ENCODE measurements at places on chromosomes 2 and 18.

DNA sequence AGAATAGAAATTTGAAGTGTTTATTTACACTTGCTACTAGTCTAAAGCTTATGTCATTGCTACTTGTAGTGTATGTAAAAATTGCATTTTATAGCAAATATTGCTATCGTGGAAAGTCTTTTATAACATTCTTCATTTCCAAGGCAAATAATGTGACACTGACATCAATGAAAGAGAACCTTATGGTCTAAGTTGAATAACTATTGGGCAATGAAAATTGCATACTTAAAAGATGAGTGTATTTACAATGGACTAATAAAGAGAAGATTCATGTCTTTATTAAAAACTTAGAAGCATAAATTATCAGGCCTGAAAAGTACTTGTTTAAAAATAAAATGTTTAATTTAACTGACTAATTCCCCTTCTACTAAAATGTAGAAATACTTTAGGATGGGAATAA is 82.2 kb downstream of the LRP1B start:
- no peak for DNase-seq

- no peak for DNase-seq
These were observed 16.9 kb downstream of the STEAP3 start for GRCh38 chr2:119240311-119241204.

- no peak for DNase-seq
These were observed 53.9 kb downstream of the WDSUB1 start for GRCh38 chr2:159232456-159233170.

- DNase-seq, result no peak
These were observed 40.7 kb downstream of the PCARE start for GRCh38 chr2:29033656-29034055.

GRCh38 chr2:152518641-152519580 is 183.9 kb downstream of the FMNL2 start:
- DNase-seq, result no peak

DNA sequence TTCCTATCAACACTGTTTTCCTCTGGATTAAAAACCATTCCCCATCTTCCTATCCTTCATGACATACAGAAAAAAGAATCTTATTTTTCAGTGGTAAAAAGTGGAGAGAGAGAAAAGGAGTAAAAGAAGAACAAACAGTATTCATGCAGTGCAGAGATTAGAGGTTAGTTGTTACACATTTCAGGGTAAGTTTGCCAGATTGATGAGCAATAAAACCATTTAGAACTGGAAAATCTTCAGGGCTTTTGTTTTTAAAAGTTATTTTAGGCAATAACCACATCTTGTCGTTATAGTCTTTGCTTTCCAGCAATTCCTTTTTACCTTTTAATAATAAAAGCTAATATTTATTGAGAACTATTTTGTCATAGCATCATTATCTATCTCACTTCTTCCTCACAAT is 104.5 kb downstream of the GPD2 start:
- no peak for DNase-seq

- DNase-seq, result no peak
These were observed 113.7 kb downstream of the PRKCE start for GRCh38 chr2:45765007-45765727.

DNA sequence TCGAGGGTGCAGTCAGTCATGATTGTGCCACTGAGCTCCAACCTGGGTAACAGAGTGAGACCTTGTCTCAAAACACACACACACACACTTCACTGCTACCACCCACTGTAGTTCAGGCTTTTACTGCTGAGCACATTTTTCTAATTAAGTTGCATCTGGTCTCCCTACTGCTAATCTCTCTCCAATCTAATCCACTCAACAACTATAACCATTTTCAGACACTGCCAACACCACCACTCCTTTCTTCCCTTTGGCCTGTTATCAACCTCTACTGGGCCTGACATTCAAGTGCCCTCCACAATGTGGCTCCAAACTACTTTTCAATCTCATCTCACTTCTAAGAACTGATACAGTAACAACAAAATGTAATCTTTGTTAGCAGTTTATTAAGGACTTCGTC is 44.8 kb downstream of the RMP24 start:
- no peak for DNase-seq

- no peak for DNase-seq
These were observed 108.4 kb upstream of the YPEL5 start for GRCh38 chr2:30038419-30038818.

DNA sequence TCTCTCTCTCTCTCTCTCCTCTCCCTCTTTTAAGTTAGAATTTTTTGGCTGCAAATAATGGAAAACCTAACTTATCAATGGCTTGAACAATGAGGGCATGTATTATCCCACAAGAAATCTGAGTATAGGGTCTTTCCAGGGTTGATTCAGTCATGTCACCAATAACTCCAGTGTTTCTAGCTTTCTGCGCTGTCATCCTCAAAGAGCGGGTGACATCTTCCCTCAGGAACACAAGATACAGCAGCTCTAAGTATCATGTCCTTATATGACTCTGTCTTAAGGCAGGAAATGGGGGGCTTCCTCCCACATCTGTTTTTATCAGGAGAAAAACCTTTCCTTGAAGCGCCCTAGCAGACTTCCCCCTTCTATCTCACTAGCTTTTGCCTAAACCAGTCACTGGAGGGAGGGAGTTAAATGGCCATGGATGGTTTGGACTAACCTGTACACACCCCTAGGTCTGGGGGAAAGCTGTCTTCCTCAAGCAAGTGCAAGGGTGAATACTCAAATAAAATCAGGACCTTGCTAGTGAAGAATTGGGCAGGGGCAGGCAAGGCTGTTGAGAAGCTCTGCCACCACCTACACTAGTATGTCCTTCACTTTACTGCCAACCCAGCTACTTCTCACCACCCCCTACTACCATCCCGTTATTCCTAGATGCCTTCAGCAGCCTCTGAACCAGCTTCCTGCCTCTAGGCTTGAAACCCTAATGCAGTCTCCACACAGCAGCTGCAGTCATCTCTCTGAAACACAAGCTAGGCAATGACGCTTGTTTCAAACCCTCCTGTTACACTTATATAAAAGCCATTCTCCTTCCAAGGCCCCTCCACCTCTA is 7.5 kb upstream of the TUBA4A start:
- DNase-seq, result no peak

DNA sequence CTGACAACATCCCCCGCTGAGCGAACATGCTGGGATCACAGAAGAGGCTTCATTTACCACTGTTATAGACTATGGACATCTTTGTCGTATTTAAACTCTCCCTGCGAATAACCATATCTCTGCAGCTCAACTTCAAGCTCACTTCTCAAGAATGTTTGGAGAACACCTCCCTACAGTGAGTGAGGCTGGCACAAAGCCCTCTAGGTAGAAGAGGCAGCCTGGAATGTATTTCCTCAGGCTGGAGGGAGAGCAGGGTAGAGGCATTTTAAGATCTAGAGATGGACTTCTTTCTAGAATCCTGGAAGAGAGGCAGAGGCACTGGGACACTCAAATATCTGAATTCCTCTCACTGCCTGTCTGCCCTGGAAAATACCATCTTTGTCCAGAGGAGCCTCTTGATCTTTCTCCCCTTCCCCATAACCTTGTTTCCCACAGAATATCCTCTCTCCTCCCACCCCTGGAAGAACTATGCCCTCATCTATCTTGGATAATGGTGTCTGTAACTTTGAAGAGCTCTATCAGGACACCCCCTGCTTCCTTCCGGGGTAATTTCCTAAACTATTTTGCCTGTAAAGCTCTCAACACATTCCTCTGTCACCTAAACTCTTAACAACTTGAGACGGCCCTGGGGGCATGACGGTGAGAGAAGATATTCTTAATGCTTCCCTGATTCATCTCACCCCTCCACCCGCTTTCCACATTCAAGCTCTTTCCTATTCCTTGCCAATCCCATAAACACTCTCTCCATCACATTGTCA is 2.4 kb upstream of the ANTXR1 start:
- no peak for DNase-seq

GRCh38 chr18:11849841-11850634 is 1.2 kb upstream of the CHMP1B start:
- no peak for DNase-seq

GRCh38 chr18:39414009-39414700 is 1848.6 kb upstream of the CELF4 start:
- DNase-seq, result no peak

DNA sequence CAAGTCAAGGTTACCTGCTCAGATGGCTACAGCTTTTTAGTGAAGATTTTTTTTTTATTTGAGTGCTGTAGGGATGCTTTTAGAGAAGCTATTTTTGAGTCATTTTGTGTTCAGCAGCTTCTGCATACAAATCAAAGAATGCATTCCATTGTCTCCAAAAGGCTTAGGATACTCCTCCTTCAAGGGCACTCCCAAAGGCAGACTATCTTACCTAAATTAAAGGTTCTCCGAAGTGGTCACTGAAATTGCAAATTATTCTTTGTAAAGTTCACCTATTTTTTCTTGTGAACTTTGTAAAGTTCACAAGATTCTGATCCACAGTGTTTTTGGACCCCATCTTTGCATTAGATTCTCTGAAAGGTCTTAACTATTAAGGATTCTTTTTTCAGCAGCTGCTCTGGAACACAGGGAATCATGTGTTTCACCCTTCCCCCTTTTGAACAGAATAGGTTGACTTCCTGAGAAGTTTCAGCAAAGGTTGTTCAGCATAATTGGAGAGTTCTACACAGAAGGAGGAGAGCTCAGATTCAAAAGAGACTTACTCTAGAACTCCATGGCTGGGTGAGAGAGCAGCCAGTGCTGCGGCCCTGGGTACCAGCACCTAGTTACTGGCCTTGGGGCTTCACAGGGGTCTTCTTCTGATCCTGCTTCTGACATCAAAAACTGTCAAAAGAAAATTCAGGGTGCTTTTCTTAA is 14.5 kb downstream of the CLIP4 start:
- no peak for DNase-seq

GRCh38 chr2:205848601-205849000 is 166.3 kb downstream of the NRP2 start:
- no peak for DNase-seq

GRCh38 chr2:234429265-234429664 is 67.6 kb downstream of the ARL4C start:
- DNase-seq, result no peak

GRCh38 chr18:79987566-79987965 is 797 bp downstream of the TXNL4A start:
- no peak for DNase-seq

- DNase-seq, result no peak
These were observed 232.2 kb downstream of the TRIB2 start for GRCh38 chr2:12948961-12949353.

DNA sequence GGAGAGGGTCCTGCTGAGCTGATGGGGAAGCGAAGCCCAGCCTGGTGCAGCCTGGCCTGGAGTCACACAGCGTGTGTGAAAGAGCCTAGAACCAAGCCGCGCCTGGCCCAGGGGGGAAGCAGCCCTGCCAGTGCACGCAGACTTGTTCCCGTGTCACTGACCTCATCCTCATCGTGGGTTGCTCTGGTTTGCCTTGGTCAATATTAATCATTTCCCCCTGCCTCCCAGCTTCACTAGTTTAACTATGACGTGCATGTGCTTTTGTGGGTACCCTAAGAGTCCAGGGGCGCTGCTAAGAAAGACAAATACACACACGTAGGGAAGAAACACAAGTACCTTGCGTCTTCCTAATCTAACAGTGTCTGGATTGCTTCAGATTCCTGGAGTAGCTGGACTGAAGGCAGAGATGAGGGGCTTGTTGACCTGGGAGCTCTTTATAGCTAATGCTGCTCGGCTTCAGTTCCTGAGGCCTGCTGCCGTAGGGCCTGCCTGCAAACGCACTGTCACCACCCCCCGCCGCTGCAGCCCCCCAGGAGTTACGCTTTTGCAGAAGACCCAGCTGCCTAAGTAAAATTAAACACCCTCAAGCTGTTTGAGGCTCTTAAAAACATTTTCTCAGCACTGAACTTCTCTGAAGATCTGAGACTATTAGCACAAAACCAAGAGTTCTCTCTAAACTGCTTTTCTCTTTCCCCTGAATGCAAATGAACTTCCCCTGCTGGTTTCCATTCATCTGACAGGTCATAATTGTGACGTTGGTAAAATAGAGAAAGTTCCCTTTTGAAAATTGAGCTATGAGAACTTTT is 159.2 kb downstream of the FAM210A start:
- no peak for DNase-seq
